ENCODE measurements at places on chromosomes 4 and X.

DNA sequence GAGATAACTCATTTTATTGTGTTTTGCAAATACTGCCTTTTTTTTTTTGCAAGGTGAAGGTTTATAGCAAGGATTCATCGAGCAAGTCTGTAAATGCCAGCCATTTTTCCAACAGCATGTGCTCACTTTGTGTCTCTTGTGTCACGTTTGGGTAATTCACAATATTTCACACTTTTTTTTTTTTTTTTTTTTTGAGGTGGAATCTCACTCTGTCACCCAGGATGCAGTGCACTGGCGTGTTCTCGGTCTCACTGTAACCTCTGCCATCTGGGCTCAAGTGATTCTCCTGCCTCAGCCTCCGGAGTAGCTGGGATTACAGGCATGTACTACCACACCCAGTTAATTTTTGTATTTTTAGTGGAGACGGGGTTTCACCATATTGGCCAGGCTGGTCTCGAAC lies 1.9 kb downstream of the RNF4 start:
- no peak for DNase-seq

DNA sequence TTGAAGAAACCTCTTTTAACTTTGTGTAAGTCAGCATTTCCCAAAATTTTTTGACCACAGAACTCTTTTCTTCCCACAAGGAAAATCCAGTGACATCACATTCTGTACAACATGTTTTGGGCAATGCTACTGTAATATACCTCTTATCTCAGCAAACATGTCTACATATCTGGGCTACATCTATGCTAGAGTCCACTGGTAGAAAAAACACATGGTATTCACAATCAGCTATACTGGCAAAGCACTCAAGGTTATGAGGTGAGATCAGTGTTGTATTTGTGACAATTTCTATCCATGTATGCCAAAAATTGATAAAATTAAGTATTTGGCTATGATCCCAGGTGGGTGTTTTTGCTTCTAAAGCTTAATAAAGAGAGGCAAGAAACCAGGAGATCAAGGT lies 98.0 kb downstream of the ATP11C start:
- no peak for DNase-seq

- DNase-seq: no peak
Measured at GRCh38 chrX:7972586-7972985, 45.4 kb upstream of the PNPLA4 start.

DNA sequence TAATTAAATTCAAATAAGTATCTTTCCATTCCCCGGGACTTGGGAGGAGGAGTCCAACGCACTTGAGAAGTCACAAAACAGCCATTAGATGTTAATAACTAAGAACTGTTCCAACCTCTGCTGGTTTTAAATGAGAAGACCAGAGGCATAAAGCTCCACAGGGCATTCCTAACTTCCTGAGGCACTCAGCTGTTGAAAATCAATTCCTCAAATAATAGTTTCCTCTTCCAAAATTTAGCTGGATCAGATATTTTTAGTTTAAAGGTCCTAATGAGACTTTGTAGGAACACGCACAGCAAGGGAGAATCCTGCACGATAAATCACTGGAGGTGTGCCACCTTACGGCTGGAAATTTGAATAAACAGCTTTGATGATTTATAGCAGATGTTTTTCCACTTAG lies 504.3 kb upstream of the ZFP42 start:
- DNase-seq: no peak

All from lung (tissue), 17 donors.